ENCODE measurements at places on chromosomes 16 and 17.

GRCh38 chr17:77419547-77420094 is 278.9 kb downstream of the SEC14L1 start:
- no peak for DNase-seq

DNA sequence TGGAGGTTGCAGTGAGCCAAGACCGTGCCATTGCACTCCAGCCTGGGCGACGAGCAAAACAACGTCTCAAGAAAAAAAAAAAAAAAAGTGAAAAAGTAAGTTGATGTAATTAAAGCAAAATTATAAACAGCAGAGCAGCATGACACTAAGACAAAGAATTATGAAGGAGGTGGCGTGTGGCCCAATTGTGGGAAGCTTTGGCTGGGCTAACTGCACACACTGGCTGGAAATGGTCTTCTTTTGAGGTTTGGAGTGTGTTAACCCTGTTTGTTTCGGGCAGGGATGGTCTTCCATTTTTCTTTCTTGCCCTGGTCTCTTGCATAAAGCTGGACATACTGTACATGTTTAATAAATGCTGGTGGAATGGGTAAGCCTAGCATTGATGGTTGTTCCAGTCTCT is 54.8 kb downstream of the RAP1GAP2 start:
- DNase-seq, result no peak

DNA sequence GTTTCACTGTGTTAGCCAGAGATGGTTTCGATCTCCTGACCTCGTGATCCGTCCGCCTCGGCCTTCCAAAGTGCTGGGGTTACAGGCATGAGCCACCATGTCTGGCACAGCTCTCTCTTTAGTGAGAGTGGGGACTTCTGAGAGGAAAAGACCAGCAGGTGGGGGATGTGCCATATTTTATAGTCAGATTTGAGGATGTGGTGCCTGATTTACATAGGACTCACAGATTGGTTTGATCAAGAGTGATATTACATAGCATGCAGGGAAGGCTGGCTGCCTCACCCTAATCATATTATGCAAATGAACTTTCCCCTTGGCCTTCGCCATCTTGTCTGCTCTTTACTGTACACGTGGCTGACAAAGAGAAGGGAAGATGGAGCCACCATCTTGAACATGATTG is 28.1 kb upstream of the MAPK3 start:
- no peak for DNase-seq

- no peak for DNase-seq
Measured at GRCh38 chr17:14196377-14196997, 40.2 kb downstream of the CDRT15 start.

DNA sequence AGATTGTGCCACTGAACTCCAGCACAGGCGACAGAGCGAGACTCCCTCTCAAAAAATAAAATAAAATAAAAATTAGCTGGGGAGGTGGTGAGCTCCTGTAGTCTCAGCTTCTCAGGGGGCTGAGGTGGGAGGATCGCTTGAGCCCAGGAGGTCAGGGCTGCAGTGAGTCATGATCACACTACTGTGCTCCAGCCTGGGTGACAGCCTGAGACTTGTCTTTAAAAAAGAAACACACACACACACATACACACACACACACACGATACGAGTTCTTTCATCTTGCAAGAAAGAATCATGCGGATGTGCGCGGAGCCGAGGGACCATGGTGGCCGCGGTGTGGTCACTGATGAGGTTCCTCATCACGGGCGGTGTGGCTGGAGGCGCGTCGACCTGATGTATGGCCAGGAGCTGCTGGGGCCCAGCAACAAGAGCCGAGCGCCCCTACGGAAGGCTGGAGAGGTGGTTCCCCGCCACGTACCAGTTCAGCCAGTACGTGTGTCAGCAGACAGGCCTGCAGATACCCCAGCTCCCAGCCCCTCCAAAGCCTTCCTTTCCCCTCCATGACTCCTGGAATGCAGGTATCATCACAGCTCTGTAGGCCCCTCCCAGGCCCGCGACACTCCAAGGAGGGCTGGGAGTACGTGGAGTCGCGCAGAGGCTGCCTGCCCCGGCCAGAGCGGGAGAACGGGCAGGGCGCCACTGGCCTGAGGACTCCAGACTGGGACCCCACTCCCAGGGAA is 20.7 kb downstream of the NXN start:
- no peak for DNase-seq

DNA sequence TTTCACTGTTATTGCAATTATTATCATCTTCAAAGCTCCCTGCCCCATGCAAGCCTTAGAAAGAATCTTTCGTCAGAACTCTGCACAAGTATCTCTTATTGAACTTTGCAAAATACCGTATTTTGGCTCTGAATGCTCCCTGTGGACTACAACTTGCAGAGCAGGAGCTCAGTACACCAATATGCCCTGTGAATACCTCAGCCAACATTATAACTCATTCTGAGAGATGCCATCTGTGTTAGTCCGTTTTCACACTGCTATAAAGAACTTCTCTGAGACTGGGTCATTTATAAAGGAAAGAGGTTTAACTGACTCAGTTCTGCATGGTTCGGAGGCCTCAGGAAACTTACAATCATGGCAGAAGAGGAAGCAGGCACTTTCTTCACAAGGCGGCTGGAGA is 87.2 kb upstream of the XYLT1 start:
- no peak for DNase-seq

DNA sequence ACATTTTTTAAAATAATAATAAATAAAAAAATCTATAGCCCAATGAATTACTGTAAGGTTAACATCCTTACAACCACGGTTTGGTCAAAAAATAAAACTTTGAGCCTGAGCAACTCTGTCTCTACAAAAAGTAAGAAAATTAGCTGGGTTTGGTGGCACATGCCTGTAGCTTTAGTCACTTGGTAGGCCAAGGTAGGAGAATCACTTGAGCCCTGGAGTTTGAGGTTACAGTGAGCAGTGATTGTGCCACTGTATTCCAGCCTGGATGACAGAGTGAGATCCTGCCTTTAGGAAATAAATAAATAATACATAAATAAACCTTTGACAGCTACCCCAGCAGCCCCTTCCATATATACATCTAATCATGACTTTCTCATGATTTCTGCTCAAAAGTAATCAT is 26.9 kb upstream of the PHAF1 start:
- DNase-seq, result no peak

DNA sequence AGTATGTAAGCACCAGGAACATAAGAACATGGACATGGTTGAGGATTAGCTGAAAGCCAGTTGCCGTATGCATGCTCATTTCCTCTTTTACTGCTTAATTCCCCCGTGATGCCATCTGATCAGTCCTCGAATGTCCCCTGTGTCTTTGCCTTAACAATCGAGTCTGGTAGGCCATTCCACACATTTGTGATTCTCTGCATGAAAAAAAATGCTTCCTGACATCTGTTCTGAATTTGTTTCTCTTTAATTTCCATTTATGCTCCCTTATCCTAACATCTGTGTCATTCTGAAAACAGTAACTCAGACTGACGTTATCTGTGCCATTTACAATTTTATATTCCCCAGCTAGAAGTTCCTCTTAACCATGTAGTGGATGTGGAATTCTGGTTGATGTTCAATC is 158.2 kb upstream of the TOX3 start:
- DNase-seq, result no peak

DNA sequence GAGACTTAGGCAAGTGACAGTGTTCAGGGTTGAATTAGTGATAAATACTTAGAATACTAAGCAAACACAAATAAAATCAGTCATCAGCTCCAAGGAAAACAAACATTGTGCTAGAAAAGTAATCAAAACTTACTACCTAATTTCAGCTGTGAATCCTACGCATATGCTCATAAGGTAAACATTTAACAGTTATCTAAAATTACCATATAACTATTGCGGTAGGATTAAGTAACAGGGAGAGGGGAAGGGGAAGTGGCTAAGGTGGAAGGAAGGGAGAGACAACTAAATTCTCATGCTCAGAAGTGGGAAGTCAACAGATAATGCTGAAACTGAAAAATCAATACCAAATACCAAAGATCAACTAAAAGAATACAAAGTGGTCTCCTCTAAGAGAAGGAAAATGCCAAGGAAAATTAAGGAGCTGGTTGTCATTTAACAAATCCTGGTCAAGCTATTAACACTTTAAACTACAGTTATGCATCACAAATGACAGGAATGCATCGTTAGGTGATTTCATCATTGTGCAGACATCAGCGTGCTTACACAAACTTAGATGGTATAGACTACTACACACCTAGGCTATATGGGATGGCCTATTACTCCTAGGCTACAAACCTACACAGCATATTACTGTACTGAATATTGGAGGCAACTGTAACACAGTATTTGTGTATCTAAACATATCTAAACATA is 20.0 kb downstream of the USP32 start:
- DNase-seq, result no peak

DNA sequence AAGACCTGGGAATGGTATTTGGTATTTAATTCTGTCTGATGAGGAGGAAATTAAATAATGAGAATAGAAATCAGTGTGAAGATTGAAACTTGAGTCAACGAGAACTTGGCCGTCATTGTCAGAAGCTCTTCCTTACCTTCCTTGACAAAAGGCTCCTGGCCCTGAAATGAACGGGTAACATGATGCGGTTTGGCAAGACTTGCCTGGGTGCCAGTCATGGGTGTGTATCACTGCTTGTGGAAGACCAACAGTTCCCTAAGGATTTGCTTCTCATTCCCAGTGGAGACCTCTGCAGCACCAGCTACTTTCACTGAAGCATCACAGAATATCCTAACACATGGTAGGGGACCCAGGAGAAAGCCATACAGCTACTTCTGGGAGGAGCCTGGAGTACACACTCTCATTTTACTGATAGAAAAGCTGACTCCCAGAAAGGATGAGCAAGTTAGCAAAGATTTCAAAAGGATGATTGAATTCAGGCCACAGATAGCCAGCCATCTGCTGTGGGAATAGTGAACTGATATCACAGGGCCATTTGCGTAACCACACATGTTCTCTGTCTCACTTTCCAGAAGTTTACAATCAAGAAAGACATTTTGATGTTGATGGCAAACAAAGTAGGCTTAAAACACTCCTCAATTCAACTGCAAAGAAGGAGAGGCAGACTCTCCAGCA is 258.1 kb upstream of the SALL1 start:
- DNase-seq, result no peak

DNA sequence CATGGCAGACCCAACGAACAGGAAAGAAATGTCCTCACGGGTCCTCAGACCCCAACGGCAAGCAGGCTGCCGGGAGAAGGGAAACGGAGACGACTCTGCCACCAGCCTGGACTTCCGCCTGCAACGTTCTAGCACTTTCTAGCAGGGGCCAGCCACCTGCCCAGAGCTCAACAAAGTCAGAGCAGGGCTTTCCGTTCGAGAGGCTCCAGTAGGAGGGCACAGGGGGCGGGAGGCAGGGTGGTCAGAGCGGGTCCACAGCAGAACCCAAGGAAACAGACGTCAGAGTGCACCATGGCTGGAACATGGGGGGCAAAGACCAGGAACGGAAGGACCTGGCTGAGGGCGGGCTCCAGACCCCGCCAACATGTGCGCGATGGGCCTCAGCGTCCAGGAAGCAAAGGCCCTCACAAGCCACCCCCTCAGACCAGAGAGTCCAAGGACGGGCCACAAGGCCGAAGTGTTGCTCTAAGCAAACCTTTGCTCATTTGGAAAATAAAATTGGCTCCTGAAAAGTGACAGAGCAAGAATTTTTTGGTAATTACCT is 29.4 kb upstream of the C16orf95 start:
- no peak for DNase-seq

DNA sequence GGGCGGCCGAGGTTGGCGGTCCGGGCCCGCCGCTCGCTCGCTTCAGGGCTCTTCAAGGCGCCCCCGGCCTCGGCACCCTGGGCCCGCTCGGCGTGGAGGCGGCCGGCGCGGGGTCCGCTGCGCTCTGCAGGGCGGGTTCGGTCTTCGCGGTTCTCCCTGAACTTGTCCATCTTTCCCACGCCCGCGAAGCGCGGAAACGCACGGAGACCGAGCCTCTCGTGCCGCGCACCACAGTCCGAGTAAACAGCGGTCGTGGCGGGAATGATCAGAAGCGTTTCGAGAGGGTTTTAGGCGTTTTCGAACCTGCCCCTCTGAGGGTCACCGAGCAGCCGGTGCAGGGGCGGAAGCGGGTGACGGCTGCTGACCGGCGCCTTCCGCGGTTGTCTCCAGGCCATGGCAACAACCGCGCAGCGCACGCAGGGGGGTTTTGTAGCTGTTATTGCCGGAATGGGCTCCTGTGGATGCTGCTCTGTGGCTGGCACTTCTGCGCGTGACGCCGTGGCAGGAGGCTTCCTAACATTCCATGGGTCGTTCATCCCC is 414 bp downstream of the NARF start:
- DNase-seq, result no peak

DNA sequence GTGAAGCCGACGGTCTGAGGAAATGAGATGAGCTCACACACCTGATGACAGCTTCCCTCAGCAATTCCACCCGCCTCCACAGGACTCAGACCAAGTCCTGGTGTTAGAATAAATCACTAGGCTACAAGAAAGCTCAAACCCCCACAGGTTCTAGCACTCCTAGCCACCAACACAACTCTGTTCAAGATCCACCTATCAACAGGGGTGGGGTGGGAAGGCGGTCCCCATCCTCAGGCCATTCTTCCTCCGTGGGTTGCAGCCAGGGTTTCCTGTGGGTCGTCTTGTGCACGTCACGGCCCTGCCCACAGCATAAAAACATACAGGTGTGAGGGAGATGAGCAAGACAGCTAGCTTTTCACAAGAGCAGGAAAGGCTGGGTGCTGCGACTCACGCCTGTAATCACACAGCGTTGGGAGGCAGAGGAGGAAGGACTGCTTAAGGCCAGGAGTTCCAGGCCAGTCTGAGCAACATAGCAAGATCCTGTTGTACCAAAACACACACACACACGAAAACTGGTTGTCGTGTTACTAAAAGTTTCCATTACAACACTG is 81.1 kb downstream of the ANKRD11 start:
- peak; percentile 26 for DNase-seq

DNA sequence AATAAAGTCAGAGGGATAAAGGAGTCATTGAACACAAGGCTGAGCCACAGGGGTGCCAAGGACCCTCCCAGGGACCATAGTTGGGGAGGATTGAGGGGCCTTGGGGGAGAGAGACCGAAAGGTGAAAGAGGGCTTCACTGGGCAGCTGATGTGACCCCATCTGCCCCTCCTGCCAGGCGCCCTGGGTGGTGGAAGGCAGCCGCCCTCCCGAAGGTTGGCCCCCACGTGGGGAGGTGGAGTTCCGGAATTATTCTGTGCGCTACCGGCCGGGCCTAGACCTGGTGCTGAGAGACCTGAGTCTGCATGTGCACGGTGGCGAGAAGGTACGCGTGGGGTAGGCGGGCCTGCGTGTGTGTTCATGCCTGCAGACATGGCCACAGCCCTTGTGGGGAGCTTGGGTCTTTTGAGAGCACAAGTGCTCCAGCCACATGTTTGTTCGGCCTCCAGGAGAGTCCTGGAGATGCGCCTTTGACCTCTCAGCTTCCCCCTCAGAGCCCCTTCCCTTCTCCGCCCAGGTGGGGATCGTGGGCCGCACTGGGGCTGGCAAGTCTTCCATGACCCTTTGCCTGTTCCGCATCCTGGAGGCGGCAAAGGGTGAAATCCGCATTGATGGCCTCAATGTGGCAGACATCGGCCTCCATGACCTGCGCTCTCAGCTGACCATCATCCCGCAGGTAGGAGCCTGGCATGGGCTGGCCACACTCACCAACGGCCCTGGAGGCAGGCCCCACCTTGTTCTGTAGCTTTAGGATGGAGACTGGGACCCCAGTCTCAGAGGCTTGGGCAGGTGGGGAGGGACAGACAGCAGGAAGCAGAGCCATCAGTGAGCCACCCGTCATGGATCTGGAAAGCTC is 24.1 kb downstream of the ANKRD40 start:
- DNase-seq, result no peak

- DNase-seq, result no peak
Measured at GRCh38 chr17:74584292-74585060, 7.6 kb downstream of the CD300LD start.

All from activated T-cell treated with anti-CD3 and anti-CD28 coated beads for 24 hours (primary cell).